Bone marrow (tissue), 2 donors: ENCODE measurements at places on chromosomes 12 and 14.
A peak's percentile ranks its signal among the peaks of the same experiment; 100 is the strongest.

DNA sequence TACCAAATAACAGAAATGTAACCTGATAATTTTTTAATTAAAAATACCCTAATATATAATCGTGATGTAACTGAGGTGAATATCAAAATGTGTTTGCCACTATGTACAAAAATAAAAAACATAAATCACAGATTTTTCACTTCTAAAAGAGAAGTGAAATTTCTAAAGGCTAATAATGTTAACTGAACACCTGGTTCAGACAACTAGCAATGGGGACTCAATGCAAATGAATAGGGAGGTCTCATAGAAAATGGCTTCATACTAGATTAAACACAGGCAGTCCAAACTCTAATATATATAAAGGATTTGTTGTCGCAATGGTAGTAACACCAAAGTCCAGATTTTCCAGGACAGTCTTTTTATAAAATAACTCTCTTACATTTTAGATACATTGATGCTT lies 365.4 kb upstream of the ATP2B1 start:
- DNase-seq: no peak

DNA sequence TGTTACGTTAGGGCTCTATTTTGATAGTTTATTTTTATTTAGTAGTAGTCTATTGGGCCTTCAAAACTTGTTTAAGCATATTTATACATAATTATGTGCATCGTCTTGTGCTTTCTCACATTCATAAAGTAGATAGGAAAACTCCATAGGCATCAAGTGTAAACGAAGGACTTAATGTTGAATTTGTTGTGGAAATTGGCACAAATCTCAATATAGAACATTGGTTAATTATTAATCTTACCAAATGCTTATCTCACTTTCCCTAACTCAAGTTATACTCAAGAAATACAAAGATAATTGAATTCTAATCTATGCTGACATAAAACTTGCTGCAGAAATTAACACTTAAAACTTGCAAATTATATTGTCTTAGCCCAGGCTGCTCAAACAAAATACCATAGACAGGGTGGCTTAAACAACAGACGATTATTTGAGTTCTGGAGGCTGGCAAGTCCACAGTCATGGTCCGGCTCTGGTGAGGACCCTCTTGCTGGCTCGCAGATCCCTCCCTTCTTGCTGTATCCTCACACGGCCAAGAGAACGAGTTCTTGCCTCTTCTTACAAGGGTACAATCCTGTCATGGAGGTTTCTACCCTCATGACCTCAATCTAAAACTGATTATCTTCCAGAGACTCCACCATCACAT lies 18.8 kb downstream of the STYX start:
- DNase-seq: no peak

- DNase-seq: peak; percentile 25
Observed at GRCh38 chr12:57456145-57456700, 1.1 kb downstream of the INHBE start.

DNA sequence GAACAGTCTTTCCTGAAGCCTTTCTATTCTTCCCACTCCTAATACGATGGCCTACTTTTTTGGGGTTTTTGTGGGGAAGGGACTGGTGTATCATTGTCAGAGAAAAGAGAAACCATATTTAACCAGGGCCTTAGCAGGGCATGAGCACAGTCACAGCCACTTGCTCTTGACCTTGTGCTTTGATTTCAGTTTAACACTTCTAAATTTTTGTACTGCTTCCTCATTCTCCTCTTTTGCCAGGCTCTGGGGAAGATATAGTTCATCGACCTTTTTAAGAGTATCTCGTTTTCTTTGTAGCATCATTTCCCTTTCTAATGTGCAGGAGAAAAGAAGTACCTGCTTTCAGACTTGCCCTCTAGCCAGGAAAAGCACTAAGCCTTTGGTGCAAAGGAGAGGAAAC lies 2.2 kb downstream of the ZBTB1 start:
- peak; percentile 45 for DNase-seq

GRCh38 chr12:63129927-63130326 lies 21.1 kb downstream of the AVPR1A start:
- DNase-seq: no peak

DNA sequence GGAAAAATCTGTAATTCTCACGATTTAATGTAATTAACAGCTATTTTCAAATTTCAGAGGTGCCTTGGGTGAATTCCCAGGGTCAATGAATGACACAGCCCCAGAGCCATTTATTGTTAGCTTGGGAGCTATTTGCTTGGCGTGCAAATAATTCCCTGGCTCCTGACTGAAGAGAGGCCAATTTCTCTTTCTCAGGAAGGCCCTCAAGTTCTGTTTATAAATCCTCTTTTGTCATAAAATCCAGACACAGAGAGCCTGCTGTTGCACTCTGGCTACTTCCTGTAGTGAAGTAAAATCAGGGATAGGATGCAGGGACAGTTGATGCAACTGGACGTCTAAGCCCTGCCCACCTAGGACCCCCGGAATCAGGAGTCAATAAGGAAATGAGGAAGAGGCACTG lies 154.3 kb downstream of the TMX1 start:
- DNase-seq: no peak

DNA sequence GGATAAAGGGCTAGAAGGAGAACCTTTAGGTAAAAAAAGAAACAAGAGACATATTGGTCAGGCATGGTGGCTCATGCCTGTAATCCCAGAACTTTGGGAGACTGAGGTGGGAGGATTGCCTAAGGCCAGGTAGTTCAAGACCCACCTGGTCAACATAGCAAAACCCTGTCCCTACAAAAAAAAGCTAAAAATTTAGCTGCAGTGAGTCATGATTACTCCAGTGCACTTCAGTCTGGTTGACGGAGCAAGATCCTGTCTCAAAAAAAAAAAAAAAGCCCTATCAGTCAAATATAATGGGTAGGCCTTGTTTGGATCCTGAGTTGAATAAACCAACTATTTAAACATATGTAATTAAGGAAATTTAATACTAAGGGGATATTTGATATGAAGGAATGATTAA lies 54.2 kb downstream of the PPP1R36 start:
- no peak for DNase-seq

DNA sequence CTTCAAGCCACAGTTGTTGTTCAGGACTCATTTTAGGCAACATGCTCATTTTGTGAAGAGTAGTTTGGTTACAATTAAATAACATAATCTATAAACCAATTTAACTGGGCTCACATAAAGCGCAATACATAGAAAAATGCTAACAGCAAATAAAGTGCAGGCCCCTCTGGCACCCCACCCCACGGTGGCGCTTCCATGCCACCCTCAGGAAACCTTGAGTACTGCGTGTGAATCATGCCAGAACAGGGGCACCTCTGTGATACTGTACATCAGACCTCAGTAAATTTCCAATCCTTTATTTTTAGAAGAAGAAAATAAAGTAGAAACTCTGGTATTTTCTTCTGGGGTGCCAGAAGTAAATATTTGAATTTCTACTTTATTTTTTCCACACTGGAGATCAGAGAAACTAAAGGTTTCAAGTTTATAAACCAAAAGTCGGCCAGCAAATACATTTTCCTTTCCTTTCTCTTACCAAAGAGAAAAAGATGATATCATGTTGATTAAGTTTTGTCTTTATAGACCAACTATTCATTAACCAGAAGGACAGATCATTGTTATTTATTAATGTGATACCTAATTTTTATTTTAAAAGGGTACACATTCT lies 316.8 kb downstream of the PAWR start:
- DNase-seq: no peak
